Astrocyte (in vitro differentiated cells and primary cell): ENCODE measurements at places on chromosomes 5 and 9. TPM values are rescaled to one million over a fixed set of nuclear protein-coding genes. Genes with fewer than 3 reads are reported as not detected.

LECT2 gene
- not detected in 2 replicates for total RNA-seq

- no peaks in the 10 kb centered on the region for H3K36me3 ChIP-seq
- DNase-seq, result peak; percentile 4
- H3K4me1 ChIP-seq, result no peaks in the 10 kb centered on the region
- no peaks in the 10 kb centered on the region for H3K27me3 ChIP-seq
Measured at GRCh38 chr9:105414947-105415661, 32.7 kb upstream of the FSD1L start.

- H3K4me3 ChIP-seq, result no peak overlapping the region
- no peak overlapping the region for H3K27ac ChIP-seq
- DNase-seq, result no peak
- no peaks in the 10 kb centered on the region for H3K36me3 ChIP-seq
Measured at GRCh38 chr9:113645978-113646253, 182.4 kb downstream of the RGS3 start.

DNA sequence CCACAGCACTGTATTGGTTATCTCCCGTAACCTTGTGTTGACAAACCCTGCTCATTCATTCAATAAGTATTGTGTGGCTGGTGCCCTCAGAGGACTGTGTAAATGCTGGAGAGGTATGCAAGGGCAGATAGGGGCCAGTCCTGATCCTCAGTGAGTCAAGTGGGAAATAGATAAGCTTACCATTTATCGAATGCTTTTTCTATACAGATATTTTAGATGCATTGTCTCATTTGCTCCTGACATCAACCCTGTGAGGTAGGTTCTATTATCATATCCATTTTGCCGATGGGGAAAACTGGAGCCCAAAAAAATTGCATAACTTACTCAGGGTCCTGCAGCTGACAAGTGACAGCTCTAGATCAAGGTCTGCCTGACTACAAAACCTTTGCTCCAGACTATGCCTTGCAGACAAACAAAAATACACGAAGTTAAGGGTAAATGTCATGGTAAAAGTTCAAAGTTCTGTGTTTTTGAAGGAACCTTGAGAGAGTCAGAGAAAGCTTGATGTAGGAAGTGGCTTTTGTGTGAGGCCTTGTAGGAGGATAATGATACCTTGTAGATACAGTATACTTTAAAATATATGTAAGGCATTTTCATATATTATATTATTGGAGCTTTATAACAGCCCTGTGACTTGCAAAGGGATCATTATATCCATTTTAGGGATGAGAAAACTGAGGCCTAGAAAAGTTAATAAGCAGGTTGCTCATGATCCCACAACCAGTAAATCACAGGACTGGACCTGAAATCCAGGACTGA lies 22.7 kb downstream of the CYFIP2 start:
- no peaks in the 10 kb centered on the region for H3K27me3 ChIP-seq
- H3K4me3 ChIP-seq, result no peak overlapping the region
- DNase-seq, result no peak
- H3K27ac ChIP-seq, result no peak overlapping the region
- no peaks in the 10 kb centered on the region for H3K36me3 ChIP-seq

DNA sequence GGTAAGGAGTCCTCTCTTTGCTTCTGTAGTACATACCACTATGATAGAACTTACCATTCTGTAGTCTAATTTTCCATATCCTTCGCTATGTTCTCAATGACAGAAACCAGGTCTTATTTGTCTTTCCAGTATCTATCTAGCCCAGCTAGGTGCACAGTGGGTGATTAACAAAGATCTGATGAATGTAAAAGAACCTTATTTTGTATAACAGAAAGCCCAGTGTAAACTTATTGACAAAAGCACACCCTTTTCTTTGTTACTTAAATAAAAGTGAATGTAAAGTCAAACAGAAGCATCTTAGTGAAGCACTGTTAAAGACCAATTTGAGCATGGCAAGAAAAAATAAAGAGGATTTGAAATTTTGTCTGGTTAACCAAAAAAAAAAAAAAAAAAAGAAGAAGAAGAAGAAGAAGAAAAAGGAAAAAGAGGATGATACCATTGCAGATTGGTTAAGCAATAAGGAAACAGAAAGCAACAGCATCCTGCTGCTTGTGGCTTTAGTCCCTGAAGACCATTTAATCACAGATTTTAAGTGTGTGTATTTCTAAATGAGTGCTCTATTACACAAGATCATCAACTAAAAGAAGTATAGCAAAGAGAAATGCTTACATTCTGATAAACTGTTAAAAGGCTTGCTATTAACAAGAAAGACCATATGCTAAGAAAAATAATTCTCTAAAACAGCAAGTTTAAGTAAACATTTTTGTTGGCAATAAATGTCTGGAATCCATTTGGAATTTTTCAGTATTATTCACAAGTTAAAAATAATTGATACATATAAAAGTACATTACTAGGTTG lies 21.2 kb downstream of the MEGF9 start:
- peaks cover 25% of the 10 kb centered on the region for H3K4me1 ChIP-seq
- H3K27ac ChIP-seq, result no peak overlapping the region
- no peaks in the 10 kb centered on the region for H3K27me3 ChIP-seq
- peaks cover 3% of the 10 kb centered on the region for H3K36me3 ChIP-seq

FIBCD1 gene
- 0.66 and 1.6 TPM in 2 replicates for total RNA-seq

PELO gene
- 75.2 and 75.8 TPM in 2 replicates for total RNA-seq

- no peaks in the 10 kb centered on the region for H3K36me3 ChIP-seq
- DNase-seq, result peak; percentile 51
- no peaks in the 10 kb centered on the region for H3K27me3 ChIP-seq
- peak overlapping the region; percentile 98 for H3K27ac ChIP-seq
Measured at GRCh38 chr9:95316794-95317118, 753 bp downstream of the FANCC start.

GRCh38 chr5:58455066-58455465 lies 4.8 kb downstream of the PLK2 start:
- peak overlapping the region; percentile 97 for H3K4me3 ChIP-seq
- peak; percentile 77 for DNase-seq
- peaks cover 61% of the 10 kb centered on the region for H3K36me3 ChIP-seq
- no peaks in the 10 kb centered on the region for H3K27me3 ChIP-seq

GRCh38 chr9:116653348-116654058 lies 33.6 kb upstream of the TRIM32 start:
- no peak overlapping the region for H3K27ac ChIP-seq
- no peaks in the 10 kb centered on the region for H3K27me3 ChIP-seq
- H3K4me3 ChIP-seq, result no peak overlapping the region
- no peak for DNase-seq

- no peak overlapping the region for H3K4me3 ChIP-seq
- H3K27ac ChIP-seq, result no peak overlapping the region
- no peaks in the 10 kb centered on the region for H3K4me1 ChIP-seq
Measured at GRCh38 chr5:73617510-73618279, 8.3 kb upstream of the ARHGEF28 start.

- peak overlapping the region; percentile 47 for H3K27ac ChIP-seq
- H3K27me3 ChIP-seq, result no peaks in the 10 kb centered on the region
- H3K4me1 ChIP-seq, result peaks cover 19% of the 10 kb centered on the region
- peak; percentile 82 for DNase-seq
Measured at GRCh38 chr9:20558566-20559016, 63.7 kb downstream of the MLLT3 start.

DNA sequence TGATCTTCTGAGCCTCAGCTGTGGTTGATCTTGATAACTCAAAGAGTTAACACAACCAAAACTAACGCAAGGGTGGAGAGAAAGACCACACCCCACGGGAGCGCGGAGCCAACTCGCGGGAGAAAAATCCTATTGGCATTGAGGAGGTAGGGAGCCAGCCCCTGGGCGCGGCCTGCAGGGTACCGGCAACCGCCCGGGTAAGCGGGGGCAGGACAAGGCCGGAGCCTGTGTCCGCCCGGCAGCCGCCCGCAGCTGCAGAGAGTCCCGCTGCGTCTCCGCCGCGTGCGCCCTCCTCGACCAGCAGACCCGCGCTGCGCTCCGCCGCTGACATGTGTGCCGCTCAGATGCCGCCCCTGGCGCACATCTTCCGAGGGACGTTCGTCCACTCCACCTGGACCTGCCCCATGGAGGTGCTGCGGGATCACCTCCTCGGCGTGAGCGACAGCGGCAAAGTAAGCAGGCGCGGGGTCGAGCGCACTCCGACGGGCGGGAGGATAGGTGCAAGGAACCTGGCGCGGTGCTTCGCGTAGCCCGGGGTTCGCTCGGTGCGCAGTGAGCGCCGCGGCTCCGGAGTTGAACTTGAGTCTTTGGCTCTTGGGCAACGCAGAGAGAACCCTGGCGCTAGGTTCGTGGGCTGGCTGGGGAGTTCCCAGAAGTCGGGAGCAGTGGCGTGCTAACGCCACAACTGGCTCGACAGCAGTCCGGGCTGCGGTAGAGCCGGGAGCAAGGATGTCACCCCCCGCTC lies at the start of gene GDA:
TSS of gene GDA (plus strand) at position 210 of the 745 bp plus-strand sequence. CDS start at position 330, 120 bp downstream.
- H3K27ac ChIP-seq, result no peak within 1 kb of the TSS
- peaks cover 21% of the 10 kb centered on the region for H3K27me3 ChIP-seq
- H3K4me1 ChIP-seq, result no peaks in the 10 kb centered on the region
- H3K4me3 ChIP-seq, result no peak within 1 kb of the TSS

DNA sequence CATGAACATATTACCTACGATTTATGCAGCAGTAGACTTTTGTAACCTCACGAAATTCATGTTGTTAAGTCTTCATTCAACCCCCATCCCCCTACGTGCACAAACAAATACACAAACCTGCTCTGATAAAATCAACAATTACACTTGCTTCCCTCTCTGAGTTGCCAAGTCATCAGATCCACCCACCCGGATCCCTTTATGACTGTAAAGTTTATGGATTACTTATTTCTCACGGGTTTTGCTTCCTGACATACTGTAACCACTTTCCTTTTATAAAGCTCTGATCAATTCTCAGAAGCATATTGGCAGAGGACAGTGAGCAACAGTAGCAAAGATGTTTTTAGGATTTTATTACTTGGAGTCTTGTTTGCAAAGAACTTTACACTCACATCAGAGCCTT lies 70.5 kb downstream of the MLLT3 start:
- H3K27ac ChIP-seq, result no peak overlapping the region
- H3K27me3 ChIP-seq, result no peaks in the 10 kb centered on the region
- peaks cover 7% of the 10 kb centered on the region for H3K4me1 ChIP-seq
- no peak for DNase-seq

LRRC70 gene
- 0.64 and 0.72 TPM in 2 replicates for total RNA-seq

INSYN2B gene
- total RNA-seq, result 0.10 and 0.36 TPM in 2 replicates

DNA sequence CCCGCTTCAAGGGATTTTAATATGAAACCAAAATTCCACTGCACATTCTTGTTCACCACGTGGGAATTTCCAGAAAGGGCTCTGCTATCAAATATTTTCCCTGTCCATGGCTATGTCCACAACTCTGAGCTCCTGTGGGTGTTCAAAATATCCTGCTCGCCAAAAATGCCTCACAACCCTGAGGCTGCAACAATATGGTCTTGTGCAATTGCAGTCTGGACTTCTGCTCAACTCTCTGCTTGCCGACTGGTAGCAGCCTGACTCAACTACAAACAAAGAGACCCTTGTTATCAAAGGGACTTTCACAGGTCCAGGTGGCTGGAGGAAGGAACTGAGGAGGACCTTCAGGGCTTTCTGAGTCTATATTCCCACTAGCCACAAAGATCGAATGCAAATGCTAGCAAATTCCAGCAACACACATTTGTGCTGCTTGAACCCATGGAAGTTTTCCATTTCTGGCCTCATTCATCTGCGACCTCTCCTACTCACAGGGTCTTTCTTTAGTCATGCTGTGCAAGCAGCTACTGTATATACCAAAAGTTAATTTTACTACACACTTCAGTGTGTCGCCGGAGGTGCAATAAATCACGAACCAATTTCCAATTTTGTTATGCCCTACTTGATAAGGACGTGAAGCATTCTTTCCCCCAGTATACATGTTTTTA lies 169.2 kb upstream of the SLC30A5 start:
- no peak overlapping the region for H3K27ac ChIP-seq
- peaks cover 5% of the 10 kb centered on the region for H3K4me1 ChIP-seq
- H3K36me3 ChIP-seq, result no peaks in the 10 kb centered on the region
- H3K4me3 ChIP-seq, result no peak overlapping the region
- DNase-seq, result peak; percentile 89
- no peaks in the 10 kb centered on the region for H3K27me3 ChIP-seq

- no peak overlapping the region for H3K4me3 ChIP-seq
- peak overlapping the region; percentile 29 for H3K27ac ChIP-seq
- no peaks in the 10 kb centered on the region for H3K36me3 ChIP-seq
- peaks cover 9% of the 10 kb centered on the region for H3K4me1 ChIP-seq
- peak; percentile 80 for DNase-seq
Measured at GRCh38 chr5:64869419-64869818, 100.7 kb downstream of the CWC27 start.

DNA sequence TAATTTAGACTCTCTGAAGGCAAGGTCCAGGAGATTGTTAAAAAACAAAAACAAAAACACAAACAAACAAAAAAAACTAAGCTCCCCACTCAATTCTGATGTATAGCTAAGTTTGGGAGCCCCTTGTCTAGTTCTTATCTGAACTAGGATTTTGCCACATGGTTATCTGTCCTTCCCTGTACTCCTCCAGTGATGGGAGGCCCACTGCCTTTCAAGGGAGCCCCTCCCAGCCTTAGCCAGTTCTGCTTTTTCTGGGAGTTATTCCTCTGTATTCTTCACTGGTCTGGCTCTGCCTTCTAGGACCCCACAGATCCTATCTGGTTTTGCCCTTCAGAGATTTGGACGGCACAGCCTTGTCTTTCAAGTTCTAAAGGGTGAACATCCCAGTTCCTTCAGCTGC lies 2.1 kb upstream of the ALDH1B1 start:
- peaks cover 4% of the 10 kb centered on the region for H3K36me3 ChIP-seq
- H3K4me1 ChIP-seq, result peaks cover 12% of the 10 kb centered on the region
- no peaks in the 10 kb centered on the region for H3K27me3 ChIP-seq
- DNase-seq, result no peak

- H3K27me3 ChIP-seq, result no peaks in the 10 kb centered on the region
- H3K4me3 ChIP-seq, result no peak overlapping the region
- no peak overlapping the region for H3K27ac ChIP-seq
- DNase-seq, result no peak
- no peaks in the 10 kb centered on the region for H3K36me3 ChIP-seq
Measured at GRCh38 chr9:91178281-91179236, 183.2 kb downstream of the AUH start.

PAPPA gene
- total RNA-seq, result 172 and 208 TPM in 2 replicates

PCDHA9 gene
- total RNA-seq, result 0.95 and 1.1 TPM in 2 replicates

- H3K36me3 ChIP-seq, result no peaks in the 10 kb centered on the region
- no peaks in the 10 kb centered on the region for H3K27me3 ChIP-seq
- no peak overlapping the region for H3K27ac ChIP-seq
- peaks cover 7% of the 10 kb centered on the region for H3K4me1 ChIP-seq
Measured at GRCh38 chr9:76401580-76402354, 7.5 kb upstream of the RFK start.

DNA sequence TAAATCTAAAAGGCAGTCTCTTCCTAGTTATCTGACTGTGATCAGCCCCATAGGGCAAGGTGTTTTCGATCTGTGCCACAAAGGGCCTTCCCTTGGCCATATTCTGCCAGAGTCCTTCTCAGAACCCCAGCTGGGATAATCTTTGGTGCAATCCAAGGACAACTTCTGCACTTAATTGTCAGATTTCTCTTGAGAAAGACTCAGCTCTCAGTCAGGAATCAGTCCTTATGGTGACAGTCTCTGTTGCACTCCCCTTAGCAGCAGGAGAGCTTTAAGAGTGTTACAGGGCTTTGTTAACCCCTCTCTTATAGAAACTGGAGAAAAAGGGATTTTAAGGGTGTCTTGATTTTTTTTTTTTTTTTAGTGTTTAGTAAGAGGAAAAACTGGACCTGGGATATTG lies 15.4 kb upstream of the RFX3 start:
- H3K36me3 ChIP-seq, result no peaks in the 10 kb centered on the region
- no peak overlapping the region for H3K27ac ChIP-seq
- H3K4me1 ChIP-seq, result no peaks in the 10 kb centered on the region
- DNase-seq, result no peak

- no peak for DNase-seq
- no peaks in the 10 kb centered on the region for H3K36me3 ChIP-seq
- H3K27ac ChIP-seq, result no peak overlapping the region
- H3K27me3 ChIP-seq, result no peaks in the 10 kb centered on the region
- H3K4me3 ChIP-seq, result no peak overlapping the region
Measured at GRCh38 chr5:79008362-79008761, 23.3 kb upstream of the ARSB start.
